NCI-H524 (cell line): ENCODE measurements at places on chromosomes 5 and 9.

- no peak for DNase-seq
These were observed 174.6 kb upstream of the DAPK1 start for GRCh38 chr9:87322840-87323635.

DNA sequence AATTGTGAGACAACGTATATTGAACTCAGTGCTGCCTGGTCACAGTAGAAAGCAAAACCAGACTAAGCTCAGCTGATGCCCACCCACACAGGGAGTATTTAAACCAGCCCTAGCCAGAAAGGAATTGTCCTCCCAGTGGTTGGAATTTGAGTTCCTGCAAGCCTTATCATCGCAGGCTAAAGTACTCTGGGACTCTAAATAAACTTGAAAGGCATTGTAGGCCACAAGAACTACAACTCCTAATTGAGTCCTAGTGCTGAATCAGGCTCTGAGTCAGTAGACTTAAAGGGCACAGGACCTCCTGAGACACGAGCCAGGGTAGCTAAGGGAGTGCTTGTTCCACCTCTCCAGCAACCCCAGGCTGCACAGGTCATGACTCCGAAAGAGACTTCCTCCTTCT, 171.4 kb downstream of the MCTP1 start:
- DNase-seq = no peak

DNA sequence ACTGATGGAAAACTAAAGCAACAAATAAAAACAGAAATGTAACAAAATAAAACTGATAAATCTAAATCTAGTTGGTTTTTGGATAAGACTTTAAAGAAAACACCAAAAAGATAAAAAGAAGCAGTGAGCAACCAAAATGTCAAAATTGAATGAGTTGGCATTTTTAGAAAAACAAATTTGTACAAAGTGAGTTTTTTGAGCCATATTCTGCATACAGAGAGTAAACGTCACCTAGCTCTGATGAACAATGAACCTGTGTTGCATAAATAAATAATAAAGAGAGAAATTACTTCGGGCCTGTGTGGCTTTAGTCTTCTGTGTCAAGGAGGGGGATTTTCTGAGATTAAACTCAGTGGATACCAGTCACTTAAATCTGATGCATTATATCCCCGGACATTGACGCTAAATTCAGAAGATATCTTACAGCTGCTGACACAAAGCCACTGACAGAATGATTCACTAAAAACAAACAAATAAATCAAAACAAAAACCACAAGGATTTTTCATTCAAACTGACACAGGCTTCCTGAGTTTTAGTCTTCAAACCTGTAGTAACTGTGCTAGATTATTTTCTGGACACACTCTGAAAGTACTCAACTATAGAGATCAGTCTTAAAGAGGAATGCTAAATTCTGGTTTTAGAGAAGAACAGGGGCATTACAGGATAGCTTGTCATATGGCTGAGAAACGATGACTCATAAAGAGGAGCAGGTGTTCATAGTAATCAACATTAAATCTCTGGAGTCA, 403.5 kb upstream of the ST8SIA4 start:
- DNase-seq = peak; percentile 78

- peak; percentile 23 for DNase-seq
These were observed 102.9 kb downstream of the ACER2 start for GRCh38 chr9:19511694-19512093.

GRCh38 chr9:16884373-16884772, 13.9 kb upstream of the BNC2 start:
- no peak for DNase-seq

GRCh38 chr5:131142970-131143617, 22.0 kb downstream of the HINT1 start:
- DNase-seq = no peak

GRCh38 chr5:87437724-87438123, 25.0 kb upstream of the CCNH start:
- no peak for DNase-seq

- no peak for DNase-seq
These were observed 3.4 kb upstream of the FGFR4 start for GRCh38 chr5:177083357-177083756.

DNA sequence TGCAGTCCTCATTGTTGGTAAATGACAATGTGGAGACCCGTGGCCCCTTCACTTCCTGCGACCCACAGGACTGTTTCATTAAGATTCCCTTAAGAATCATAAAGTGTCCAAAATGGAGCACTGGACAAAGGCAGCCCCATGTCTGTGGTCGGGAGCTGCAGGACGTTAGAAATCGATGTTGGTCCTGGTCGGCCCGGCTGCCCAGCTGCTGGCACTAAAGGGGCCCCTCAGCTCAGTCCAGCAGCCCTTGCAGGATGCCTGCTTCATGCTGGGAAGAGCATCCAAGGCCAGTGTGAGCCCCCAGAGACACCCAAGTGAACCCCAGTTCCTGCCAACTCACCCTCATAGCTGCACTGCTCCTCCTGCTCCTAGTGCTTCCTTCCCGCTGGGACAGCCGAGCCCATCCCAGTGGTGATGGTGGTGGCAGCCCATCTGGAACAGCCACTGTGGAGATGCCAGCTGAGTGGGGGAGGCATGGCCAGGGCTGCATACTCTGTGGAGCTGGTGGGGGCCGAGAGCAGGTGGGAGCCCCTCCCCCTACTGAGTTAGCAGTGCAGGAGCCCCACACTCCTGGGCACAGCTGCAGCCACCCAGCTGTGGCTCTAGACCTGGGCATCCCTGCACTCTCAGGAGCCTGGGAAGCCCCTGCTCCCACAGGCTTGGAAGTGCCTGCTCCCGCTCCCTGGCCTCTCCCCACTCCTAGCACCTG, 168.0 kb upstream of the IRX2 start:
- no peak for DNase-seq

DNA sequence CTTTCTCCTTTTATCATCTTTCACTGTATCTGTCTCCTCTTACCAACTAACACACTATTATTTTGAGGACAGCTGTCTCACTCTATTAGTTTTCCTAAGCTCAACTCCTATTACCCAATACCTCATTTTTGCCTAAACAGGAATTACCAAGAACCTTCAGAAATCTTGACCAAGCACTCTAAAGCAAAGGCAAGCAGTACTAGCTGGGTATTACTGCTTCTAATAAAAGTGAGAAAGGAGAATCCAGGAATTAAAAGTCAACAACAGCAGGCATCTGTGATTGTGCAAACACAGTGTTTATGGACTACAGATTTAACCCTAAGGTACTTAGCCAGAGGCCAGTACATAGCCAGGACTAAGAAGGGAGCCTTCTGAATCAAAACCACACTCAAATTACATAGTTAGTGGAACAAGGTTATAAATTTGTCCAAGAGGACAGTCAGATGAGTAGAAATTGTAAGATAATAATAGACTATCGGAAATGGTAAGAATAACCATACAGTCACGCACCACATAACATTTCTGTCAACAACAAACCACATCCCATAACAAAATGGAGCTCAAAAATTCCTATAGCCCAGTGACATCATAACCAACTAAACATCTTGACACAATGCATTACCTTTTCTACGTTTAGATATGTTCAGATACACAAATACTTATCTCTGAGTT, 8.3 kb downstream of the RFX3 start:
- DNase-seq = no peak

DNA sequence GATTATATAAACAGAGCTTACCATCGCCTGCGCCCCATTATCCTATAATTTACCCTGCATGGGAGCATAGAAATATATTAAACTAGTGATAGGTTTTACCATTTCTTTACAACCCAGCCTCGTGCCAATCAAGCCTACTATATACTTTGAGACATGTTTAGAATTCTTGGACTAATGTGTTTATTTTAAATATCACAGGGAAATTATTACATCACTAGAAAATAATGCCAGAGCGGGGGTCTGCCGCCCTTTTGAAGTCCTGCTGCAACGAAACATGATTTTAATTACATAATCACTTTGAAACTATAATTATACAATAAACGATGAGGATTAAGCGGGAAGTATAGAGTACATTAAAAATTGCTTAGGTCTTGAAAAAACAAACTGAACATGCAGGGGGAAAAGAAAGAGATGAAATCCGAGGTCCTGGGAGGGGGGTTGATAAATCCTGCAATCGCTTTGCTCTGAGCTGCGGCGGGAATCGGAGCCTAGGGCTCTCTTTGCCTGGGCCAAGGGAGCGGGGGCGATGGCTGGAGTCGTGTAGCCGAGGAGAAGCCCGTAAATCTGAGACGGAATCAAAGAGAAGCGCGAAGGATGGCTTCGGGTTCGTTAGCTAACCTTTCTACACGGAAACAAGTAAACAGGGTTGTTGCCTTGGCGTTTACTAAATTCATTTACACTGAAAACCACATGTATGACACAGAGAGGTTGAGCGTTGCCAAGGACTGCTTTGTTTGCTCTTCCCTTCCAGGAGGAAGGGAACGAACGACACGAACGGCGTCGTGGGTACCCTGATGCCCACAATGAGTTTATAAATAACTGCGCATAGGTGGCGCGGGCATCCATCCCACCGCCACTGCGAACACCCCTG, 127.6 kb downstream of the TMEM174 start:
- DNase-seq = no peak

- no peak for DNase-seq
These were observed 285.3 kb upstream of the GRAMD2B start for GRCh38 chr5:126137891-126138280.

GRCh38 chr9:132201780-132202703, 40.2 kb downstream of the NTNG2 start:
- peak; percentile 27 for DNase-seq

DNA sequence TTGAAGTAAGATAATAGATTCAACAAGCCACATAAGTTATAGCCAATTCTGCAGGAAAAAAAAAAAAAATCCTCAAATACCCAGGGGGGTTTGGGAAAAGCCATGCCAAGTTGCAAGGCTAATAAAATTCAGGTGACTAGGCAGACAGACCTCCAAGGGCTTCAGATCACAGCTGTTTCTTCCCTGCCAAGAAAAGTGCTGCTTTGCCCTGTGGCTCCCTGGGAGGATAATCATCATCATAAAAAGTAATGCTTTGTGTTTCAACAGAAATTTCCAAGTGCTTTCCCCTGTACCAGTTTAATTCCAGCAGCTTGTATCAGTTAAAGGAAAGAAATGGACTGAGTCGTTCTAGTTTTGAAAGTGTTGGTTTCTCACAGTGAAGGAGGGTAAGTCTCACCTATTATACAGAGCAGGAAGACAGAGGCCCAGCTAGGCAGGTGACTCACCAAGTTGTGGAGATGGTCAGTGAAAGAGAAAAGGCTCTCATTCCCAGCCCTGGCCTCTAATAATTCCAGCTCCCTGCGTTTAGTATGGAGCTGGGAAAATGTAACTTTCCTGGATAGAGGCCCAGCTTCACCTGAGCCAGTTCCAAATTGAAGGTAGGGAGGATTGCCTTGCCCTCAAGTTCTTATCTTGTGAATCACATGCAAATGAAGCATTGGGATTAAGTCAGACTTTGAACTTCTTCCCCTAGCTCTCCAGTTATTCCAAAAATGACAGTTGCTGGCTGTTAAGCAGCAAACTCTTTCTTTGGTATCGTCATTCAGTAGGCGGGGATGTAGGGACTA, 263.4 kb downstream of the GRIA1 start:
- DNase-seq = no peak
